Fibroblast of skin of scalp (primary cell): ENCODE measurements at places on chromosomes 3 and 15.

DNA sequence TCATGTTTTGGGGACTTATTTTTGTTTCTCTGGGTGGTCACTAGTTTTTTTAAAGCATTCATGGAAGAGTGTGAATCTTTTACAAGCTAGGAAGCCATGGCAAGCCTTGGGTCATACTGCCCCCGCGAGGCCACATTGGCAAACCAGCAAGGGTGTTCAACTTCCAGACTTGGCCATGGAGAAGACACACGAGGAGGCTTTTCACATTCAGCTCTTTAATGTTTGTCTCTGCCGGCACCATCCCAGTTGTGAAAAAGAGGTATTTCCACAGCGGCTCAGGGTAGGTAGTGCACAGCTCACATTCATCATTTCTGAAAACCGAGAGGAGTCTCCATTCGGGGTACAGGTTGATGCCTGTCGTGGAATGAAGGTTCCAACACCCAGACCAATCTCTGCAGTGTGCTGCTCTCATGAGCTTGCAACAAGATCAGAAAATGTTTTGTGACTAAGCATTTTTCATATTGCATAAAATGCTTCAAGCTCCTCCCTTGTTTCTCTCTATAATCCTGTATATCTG, 7.7 kb downstream of the CCR5 start:
- peak; percentile 45 for DNase-seq

DNA sequence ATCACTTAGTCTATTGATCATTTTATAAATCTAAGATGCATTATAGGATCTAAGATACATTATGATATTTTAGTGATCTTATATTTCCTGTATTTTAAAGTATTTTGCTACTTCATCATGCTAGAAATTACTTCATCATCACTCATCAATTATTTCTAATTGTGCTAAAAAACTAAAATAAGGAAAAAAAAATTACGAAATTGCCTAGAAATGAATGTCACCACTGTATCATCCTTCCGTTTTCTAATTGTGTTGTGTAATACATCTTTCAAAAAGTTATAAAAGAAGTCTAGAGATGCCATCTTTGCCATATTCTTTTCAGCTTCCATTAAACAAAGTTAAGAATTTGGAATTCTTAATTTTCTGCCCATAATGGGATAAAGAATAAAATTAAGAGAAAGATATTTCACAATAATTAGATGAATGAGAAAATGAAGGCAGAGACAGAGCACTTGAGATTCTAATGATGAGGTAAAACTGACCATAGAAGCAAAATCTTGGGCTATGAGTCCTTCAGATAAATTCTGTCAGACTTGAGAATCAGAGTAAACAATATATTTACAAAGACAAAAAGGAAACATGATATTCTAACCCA, 48.8 kb downstream of the ALDH1A2 start:
- no peak for DNase-seq

- DNase-seq: no peak
These were observed 234.1 kb downstream of the ADAMTS17 start for GRCh38 chr15:100107606-100108225.

- DNase-seq: peak; percentile 23
These were observed 46.0 kb downstream of the MEIS2 start for GRCh38 chr15:37054336-37054735.

- peak; percentile 1 for DNase-seq
These were observed 288.5 kb downstream of the VGLL3 start for GRCh38 chr3:86702381-86702958.
